ENCODE measurements at places on chromosomes 3 and 15.

- DNase-seq: no peak
These were observed 11.9 kb upstream of the CD200R1L start for GRCh38 chr3:112858410-112859069.

- no peak for DNase-seq
These were observed 566.7 kb upstream of the ZNF717 start for GRCh38 chr3:76352051-76352450.

GRCh38 chr15:70025413-70026296 lies 72.1 kb downstream of the TLE3 start:
- DNase-seq: no peak

- no peak for DNase-seq
These were observed 136.5 kb downstream of the MAP2K5 start for GRCh38 chr15:67678993-67679392.

DNA sequence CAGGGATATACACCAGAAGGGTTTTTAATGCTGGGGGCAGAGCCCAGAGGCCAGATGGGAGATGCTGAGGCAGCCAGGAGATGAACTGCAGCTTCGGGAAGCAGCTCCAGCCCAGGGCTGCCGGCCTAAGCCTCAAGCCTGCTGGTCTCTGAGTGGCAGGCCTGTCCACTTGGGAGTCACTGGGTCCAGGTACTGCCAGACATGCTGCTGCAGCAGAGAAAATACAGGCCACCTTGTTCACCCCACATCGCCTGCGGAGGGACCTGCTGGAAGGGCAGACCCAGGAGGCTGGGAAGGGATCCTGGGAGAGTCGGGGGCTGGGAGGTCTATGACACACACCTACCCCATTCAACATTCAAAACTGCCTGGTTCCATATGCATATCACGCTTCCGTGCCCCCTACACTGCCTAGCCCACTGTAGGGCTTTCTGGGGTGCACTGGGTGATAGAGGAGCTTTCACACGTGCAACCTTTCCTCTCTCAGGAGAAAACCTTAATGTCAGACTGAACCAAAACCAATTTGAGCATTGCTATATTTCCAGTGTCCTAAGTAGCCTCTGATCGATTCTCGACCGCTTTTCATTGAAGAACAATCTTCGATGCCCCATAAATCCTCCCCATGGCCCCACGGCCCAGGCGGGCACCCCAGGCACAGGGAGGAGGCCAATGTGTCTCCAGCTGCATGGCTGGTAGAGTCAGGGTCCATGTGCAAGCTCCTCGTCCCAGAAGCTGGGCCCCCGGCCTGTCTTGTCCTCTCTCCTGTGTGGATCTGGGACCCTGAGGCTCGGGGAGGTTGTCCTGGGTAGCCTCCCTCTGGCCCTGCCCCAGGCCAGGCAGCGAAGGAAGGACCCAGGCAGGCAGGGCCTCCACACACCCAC lies 147.4 kb downstream of the ATP10A start:
- DNase-seq: no peak

Data from memory B cell (primary cell).